ENCODE measurements at places on chromosomes 6 and 20.

DNA sequence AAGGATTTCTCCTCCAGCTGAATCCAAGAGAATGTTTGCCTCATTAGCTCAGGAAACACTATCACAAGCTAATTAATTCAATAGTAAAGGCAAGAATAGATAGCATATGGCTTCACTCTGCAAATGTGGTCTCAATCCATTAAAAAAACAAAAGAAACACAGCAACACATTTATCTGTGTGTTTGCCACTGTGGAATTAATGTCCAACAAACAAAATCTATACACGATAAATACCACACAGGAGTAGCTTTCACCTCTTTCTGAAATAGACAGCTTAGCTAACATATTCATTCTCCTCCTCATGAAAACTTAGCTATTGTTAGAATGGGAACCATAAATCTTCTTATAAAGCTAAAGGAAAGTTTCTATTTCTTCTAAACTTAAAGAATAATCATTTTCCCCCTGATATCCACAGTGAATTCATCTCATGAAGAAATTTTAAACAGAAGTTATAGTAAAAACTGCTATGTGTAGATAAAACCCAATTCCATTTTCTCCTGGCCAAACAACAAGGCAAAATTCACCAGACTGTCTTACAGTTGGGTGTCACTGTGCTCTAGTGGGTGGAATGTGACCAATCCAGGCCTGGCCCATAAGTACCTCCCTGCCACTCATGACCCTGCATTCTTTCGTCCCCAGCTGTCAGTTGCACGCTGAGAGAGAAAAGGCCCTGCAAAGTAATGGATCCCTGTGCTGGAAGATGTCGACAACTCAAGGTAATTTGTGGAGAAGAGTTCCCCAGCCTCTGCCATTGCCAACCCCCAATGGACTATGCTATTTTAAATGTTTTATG, 92.9 kb upstream of the NRSN1 start:
- DNase-seq = no peak

DNA sequence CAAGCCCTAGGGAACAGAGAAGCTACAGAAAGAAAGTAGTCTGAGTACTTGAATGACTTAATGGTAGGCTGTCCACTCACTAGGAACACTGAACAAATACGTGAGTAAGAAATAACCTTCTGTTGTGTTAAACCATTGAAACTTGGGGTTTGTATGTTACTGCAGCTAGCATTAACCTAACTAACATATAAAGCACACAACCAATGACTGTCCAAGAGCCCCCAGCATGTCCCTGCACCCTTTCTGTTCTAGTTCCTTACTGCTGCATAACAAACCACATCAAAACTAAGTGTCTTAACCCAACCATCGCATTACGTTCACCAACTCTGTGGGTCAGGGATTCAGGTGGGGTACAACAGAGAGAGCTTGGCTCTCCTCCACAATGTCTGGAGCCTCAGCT, 10.5 kb upstream of the RNF8 start:
- DNase-seq = no peak

DNA sequence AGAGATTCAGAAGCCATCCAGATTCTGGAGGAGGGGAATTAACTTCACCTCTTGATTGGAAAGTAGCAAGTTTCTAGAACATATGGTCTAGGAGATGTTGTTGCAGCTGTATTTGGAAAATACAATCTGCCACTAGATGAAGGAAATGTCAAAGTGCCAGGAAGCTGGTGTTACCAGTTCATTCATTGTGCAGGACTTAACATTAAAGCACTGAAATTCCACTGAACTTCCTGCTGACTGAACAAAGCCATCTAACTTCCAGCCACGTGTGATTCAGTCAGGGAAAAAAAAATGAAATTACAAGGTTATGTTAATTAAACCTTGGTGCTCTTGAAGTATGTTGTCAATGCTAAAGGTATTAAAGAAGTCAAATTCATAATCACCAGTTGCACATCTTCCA, 321.5 kb upstream of the SASH1 start:
- DNase-seq = no peak

GRCh38 chr6:120405947-120406346, 928.3 kb downstream of the TBC1D32 start:
- DNase-seq = no peak

GRCh38 chr20:20929341-20929740, 176.8 kb downstream of the LINC00237 start:
- DNase-seq = no peak

GRCh38 chr20:6744805-6745204, 22.7 kb upstream of the BMP2 start:
- DNase-seq = no peak

DNA sequence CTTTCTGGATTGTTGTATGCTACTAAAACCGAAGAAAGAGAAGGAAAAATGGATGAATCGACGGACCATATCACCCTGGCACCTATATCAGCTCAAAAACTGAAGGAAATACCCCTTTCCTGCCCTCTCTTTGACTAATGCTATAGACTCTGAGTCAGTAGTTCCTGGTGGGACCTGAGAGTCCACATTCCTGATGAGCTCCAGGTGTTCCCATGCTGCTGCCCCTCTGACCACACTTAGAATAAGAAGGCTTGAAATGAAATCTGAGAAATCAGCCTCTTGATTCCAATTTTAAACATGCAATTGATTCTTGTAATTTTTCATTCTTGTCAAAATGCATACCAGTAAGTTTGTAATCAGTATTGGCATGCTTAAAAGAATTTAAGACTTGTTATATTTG, 75.2 kb downstream of the PRL start:
- peak; percentile 25 for DNase-seq

DNA sequence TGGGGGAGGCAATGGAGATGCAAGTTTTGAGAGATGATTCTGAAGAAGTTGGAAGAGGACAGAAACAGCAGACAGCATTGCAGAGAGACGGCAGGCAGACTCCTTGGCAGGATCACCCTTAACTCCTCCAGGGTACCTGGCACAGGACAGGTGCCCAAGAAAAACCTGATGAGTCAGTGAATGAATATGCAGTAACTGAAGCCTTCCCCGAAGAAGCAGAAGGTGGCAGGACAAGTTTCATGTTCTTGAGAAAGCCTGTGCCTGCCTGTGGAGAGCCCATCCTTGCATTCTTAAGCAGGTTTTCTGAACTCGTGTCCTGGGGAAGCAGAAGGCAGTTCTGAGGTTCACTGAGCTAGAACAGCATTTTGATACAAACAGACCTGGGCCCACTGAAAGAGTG, 79.6 kb upstream of the SASH1 start:
- DNase-seq = no peak

DNA sequence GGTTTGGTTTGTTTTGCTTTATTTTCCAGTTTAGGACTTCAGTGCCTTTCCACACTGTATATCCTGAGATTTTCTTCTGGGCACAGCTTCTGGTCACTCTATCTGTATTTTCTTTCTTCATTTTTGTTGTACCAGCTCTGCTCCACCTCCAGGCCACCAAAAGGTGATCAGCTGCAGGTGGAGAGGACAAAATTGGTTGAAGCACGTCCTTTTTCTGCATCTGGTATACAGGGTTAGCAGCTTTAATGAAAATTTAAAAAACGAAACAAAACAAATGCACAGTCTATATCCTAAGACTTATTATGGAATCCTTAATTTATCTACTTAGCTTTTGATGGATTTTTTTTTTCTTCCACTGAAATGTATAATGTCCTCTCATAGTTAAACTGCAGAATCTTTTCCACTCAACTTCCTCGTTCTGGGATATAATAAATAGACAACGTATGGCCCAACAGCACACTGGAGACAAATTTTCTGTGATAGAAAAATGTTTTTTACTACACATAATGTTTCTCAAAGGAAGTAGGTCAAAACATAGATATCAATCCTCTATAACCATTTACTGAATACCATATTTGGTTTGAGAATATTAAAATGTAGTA, 10.7 kb upstream of the SOBP start:
- no peak for DNase-seq

DNA sequence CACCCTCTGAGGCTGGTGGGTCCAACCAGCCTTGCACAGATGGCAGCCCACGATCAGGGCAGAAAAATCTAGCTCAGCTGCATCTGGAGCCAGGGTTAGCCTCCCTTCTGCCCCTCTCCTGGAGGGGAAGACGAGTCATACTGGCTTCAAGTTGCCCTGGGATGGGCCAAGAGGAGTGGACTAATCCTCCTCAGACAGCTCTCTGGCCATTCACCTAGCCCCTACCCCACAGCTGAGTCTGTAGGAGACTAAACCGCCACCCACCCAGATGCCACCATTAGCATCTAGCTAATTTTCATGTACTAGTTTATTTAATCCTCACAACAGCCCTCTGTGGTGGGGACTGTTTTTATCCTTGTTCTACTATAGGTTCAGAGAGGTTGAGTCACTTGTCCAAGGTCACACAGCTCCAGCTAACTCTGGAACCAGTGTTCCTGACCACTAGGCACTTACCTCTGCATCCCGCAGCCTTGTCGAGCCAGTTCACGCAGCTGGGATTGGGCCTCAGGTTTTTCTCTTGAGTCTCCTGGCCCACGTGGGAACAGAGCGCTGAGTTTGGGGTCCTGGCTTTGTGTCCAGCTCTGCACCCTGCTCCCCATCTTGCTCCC, 48.5 kb upstream of the CCDC167 start:
- DNase-seq = no peak

DNA sequence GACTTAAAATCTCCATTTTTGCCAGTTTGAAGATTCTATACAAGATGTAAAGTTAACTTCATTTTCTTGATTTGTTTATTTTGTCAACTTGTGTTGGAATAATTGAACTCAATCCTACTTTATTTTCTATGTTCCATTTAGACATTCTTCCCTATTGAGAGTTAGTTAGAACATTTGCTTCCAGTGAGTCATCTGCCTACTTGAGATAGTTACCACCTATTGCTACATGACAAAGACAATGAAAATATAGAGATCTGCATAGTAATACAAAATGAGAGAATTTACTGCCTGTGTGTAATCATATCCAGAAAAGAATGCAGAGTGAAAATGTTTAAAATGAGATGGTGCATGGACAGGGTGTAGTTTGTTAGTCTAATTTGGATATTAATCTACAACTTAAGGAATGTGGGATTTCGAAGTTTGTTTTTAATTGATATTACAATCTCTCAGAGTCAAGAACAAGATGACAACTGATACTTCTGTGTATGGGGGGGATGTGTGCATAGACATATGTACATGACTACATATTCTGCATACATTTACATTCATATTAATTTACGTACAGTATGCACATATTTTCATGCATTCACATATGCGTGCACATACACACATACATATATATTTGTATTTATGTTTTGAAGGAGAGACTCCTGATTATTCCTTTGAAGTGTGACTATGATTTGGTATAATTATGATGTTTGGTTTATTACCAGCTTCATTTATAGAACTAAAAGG, 420.1 kb downstream of the NKAIN2 start:
- peak; percentile 68 for DNase-seq

GRCh38 chr6:50681213-50681824, 32.0 kb upstream of the TFAP2D start:
- no peak for DNase-seq

GRCh38 chr6:158242071-158242606, 70.1 kb upstream of the TULP4 start:
- no peak for DNase-seq

DNA sequence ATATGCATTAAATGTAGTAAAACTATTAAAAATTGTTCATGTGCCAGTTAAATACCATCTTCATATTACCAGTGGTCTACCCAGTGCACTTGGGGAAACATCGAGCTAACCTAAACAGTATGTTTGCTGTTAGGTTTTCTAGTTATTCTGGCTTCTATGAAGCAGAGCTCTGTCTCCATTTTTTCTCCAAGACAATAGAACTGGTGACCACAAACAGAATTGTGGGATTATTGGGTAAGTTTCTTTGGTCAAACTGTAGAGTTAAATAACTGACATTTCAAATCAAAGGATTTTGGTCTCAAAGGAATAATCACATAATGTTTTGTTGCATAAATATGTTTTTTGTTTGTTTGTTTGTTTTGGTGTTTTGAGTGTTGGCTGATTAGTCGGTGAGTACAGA, 40.5 kb upstream of the EDN3 start:
- no peak for DNase-seq

DNA sequence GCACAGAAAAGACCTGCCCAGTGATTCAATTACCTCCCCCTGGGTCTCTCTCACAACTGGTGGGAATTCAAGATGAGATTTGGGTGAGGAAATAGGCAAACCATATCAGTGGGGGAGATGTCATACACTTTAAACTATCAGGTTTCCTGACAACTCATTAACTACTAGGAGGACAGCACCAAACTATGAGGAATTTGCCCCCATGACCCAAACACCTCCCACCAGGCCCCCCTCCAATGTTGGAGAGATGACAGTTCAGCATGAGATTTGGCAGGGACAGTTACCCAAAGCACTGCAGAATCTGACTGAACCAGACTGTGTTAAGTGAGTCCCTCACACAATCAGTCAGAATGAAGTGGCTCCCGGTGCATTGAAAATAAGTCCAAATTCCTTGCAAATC, 148.0 kb downstream of the TTLL2 start:
- no peak for DNase-seq

GRCh38 chr6:137058037-137058436, 13.3 kb upstream of the IL20RA start:
- no peak for DNase-seq

GRCh38 chr6:119966484-119966883, 616.9 kb upstream of the MAN1A1 start:
- DNase-seq = no peak

- DNase-seq = no peak
Observed at GRCh38 chr20:53699906-53700305, 106.3 kb upstream of the ZNF217 start.

- DNase-seq = peak; percentile 5
Observed at GRCh38 chr6:153538491-153538890, 407.4 kb upstream of the RGS17 start.

GRCh38 chr6:45548657-45549515, 171.2 kb upstream of the SUPT3H start:
- DNase-seq = no peak

- DNase-seq = no peak
Observed at GRCh38 chr20:50523552-50524167, 13.5 kb downstream of the PTPN1 start.

DNA sequence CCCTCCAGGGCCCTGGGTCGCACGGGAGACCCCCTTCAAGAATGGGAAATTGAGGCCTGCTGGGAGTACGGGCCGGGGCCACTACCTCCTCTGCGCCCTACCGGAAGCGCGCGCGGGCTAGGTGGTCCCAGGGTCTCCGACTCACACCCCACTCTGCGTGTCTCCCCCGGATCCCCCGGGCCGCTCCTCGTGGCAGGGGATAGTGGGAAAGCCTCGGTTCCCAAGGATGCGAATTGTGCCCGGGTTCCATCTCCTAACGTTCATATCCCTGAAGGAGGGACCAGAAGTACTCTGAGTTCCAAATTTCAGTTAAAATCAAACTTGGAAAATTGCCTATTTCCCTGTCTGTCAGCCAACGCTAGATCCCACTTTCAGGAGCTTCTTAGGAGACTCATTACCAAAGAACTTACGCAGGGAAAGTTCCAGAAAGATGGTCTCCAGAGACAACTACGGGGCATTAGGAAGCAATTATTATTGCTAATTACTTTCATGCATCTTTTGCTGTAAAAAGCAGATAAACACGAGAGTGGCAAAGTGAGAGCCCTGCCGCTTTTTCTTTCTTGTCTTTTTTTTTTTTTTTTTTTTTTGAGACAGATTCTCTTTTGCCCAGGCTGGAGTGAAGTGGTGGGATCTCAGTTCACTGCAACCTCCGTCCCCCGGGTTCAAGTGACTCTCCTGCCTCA, 858 bp downstream of the FAM83D start:
- DNase-seq = peak; percentile 30

- DNase-seq = no peak
Observed at GRCh38 chr6:84314377-84314898, 87.0 kb upstream of the CEP162 start.
